ENCODE measurements at places on chromosomes 7 and 10.

DNA sequence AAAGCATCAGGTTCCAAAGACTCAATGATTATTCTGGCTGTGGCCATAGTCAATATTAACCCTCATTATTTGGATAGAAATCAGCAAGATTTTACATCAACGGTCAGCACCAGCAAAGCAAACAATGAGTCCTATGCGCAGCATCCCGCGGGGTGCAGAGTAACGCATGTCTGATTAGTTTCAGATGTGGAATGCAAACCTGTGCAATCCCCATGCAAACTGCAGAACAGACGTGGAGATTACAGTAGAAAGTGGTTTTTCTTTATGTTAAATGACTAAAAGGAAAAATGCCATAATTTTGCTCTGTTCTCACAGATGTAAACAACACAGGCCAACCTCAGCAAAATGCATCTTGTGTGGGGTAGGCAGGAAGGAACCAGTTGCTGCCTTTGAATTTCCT, 258.1 kb upstream of the GRB10 start:
- peak; percentile 46 for DNase-seq

GRCh38 chr7:132436121-132436520, 140.1 kb downstream of the PLXNA4 start:
- DNase-seq, result no peak

DNA sequence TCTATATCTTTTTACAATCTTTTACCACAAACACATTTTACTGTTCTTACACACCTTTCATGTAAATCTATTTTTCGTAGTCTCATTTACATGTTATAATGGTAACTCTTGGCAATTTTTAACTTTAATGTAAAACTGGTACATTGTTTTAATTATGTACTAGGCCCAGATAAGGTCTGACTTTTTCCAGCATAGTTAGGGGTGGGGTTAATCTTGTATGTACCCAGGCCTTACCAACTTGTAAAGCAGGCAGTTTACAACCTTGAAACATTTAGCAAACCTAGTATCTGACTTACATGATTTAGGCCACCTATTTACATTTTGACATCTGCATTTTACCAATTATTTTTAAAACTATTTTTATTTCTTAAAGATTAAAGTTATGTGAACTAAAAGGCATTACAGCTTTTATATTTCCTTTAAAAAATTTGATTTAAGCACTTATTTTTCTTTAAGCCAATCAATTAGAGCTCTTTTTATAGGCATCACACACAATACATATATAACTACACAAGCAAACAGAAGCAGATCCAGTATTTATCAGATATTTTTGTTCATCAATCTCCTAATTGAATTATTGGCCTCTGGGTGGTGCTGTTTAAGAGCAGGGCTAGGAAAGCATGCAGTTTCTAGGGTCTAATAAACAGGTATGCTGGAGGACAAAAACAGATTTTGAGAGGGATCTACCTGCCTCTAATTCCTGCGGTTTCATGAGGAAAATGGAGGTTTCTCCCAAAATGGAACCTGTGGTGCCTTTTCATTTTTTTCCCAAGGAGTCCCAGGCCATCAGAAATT, 19.7 kb upstream of the CROT start:
- DNase-seq, result no peak

DNA sequence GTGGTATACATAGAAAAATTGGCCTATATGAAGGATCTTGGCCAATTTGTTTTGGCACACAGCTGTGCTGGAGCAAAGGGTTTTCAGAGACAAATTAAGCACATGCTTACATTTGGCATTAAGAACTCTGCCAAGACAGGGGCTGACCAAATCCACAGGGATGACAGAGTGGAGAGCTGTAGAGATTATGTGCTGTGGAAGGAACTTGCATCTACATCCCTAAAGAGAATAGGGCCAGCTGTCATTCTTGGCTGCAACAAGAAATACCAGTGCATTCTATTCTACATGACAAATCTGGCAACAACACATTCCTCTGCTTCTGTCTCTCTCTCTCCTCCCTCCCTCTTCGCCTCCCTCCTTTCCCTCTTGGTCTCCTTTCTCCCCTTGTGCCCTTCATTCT, 75.6 kb downstream of the POM121L12 start:
- DNase-seq, result no peak

GRCh38 chr10:68082872-68083271, 7.8 kb upstream of the HERC4 start:
- DNase-seq, result peak; percentile 52

DNA sequence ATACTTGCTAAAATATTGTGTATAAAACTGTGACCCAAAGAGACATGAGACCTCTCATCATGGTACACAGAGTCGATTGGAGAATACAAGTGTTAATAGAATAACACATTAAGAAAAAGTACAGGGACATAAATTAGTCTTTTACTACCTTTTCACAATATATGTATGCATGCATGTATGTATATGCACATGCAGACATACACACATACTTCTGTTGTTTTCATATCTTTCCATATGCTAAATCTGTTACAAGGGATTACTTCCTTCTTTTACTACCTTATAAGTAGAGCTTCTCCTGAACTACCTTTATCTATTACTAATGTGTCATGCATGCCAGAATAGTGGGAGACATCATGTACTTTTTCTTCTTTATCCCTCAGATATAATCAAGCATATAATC, 131.6 kb downstream of the GPR158 start:
- DNase-seq, result no peak

DNA sequence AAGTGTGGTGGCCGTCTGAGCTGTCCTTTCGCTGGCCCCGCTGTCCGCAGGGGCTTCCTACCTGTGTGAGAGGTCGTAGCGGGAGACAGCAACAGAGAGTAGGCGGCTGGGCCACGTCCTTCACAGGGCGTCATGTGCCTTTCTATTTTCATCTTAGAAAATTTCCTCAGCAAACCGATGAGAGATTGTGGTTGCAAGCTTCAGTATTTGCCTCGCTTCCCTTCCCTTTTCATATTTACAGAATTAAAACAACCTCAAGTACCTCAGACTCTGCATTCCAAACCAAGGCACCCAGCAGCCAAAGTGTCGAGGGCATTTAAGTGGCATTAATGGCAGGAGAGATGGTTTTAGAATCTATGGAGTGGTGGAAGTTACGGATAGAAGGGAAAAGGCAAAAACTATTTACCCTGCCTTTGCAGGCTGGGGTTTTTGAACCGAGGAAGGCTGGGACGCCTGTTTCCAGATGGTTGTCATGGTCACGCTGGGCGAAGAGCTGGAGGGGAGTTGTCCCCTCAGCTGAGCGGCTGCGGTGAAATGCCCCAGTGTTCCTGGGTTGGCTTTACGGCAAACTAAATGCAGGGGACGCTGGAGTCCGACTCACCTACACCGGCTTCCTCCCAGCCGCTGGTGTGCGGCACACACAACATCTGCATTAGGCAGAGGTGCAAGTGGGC, 41.9 kb downstream of the WIPI2 start:
- DNase-seq, result no peak

DNA sequence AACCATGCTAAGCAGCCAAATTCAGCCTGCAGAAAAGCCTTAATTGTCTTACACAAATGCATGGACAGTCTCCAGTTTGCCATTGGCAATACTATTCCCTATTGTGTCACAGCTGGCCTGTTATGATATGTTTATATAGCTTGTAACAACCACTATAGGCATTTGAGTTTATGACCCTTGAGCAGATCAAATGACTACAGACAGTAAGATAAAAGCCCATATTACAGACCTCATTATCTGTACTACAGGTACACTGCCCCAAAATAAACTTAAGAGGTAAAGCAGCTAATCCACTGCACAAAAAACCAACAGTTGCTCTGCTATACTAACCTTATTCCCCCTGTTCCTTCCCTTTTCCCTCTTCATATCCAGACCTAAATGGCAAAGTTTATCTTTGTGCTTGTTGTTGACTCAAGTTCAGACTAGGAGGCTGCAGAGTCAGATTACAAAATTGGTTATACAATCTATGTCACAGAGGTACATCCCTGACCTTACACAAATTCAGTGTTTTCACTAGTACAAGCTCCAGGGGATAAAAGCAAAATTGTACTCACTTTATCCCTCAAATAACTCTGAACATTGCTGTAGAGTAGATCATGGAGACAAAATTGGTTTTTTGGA, 218.4 kb downstream of the GRM8 start:
- DNase-seq, result no peak

- DNase-seq, result peak; percentile 56
Measured at GRCh38 chr7:36346260-36346831, 43.3 kb upstream of the ANLN start.

DNA sequence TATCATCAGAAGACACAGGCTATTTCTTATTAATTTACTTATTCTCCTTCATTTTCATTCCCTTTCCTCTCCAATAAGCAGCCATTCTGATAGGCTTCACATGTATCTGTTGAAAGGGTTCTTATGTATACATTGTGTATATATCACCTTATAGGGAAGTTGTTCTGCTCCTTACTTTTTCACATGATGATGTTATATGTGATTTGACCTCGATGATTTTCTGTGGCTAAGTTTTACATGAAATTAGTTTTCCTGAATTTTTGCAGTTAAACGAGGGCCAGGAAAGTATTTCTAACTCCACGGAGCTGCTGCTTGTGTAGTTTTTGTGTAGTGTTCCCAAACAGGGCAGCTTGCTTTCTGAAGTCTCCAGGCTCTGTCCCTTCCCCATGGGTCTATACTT, 84.5 kb downstream of the SH2D4B start:
- DNase-seq, result no peak

GRCh38 chr7:1151653-1152425, 8.2 kb downstream of the ZFAND2A start:
- no peak for DNase-seq

DNA sequence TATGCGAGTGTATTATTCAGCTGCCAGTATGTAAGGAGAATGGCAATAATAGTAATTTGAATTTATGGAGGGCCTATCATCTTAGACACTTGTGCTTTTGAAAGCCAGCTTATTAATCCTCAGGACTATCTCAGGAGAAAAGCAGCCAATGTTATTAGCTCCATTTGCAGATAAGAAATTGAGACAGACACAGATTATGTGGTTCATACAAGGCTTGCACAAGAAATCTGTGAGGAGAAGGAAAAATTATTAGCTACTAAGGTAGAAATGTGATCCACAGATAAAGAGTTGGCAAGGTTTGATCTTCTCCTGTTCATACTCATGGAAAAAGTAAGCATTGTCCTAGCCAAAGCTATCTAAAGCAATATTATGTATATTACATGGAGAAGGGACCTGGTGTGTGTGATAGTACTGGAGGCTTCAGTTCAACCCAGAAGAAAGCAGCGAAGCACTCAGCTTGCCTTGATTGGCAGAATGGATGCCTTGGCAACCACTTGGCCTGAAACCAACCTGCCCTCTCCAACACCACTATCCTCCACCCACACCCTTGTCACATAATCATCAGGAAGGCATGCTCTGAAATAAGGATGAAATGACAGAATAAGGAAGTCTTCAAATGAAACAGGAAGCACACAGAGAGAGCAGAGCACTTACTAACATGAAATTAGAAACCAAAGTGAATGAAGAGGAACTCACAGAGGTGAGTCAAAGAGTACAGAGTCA, 18.0 kb downstream of the MACC1 start:
- DNase-seq, result peak; percentile 83

DNA sequence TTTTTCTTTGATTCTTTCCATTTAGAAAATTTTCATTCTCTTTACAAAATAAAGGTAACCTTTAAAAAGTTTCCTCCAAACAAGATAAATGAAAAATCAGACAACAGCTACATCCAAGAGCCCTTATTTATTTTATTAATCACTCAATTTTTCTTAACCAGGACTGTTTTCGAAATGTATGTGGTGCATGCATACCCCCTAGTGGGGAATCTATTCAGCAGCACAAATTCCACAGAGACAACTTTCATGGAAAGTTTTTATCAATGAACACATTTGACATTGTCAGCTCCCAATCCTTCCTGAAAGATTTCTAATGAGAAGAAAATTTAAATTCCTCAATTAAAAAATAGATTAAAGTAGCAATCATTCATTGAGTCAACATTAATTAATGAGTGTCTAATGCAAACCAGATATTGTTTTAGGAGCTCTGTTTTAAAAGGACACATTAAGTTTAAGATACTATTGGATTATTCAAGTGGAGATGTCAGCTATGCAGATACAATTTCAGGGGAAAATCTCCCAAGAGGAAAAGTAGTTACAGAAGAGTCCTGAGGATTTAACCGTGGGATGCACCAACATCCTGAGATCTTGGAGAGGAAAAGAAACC, 5.2 kb upstream of the HTR7 start:
- DNase-seq, result peak; percentile 56

- no peak for DNase-seq
Measured at GRCh38 chr10:59563531-59563930, 146.1 kb downstream of the SLC16A9 start.

GRCh38 chr10:120282421-120282820, 174.6 kb upstream of the PLPP4 start:
- no peak for DNase-seq

Measured in iris pigment epithelial cell (primary cell).